ENCODE measurements at places on chromosomes 2 and 18. TPM values are rescaled to one million over a fixed set of nuclear protein-coding genes. Genes with fewer than 3 reads are reported as not detected.

GRCh38 chr2:170377500-170378207, 199.7 kb downstream of the MYO3B start:
- H3K27ac ChIP-seq: no peak overlapping the region
- H3K27me3 ChIP-seq: peaks cover 7% of the 10 kb centered on the region
- no peaks in the 10 kb centered on the region for H3K36me3 ChIP-seq
- H3K4me3 ChIP-seq: no peak overlapping the region

GRCh38 chr2:77391119-77391518, 131.1 kb downstream of the LRRTM4 start:
- no peaks in the 10 kb centered on the region for H3K27me3 ChIP-seq
- no peak overlapping the region for H3K4me3 ChIP-seq
- H3K27ac ChIP-seq: no peak overlapping the region

DNA sequence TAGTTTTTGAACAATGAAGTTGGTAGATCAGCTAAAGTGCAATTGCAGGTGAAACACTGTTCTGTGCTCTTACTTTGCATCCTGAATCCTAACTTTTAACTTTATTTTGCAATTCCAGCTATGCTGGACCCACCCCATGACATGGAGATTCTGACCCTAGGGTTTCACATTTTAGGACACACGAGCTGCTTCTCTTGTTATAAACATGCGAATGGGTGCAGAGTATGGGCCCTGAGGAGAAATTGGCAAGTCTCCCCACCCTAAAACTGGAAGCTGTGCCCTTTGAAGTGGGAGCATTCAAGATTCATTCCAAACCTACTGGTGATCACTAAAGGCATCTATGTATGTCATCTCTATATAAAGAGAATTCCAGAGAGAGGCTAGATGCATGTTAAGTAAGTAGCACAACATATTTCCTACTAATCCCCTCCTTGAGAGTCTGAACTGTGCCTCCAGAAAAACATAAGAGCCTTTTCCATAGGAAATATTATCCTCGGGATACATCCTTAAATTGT, 794.3 kb upstream of the ZEB2 start:
- H3K36me3 ChIP-seq: peaks cover 18% of the 10 kb centered on the region
- no peaks in the 10 kb centered on the region for H3K4me1 ChIP-seq
- no peak overlapping the region for H3K27ac ChIP-seq
- no peak overlapping the region for H3K4me3 ChIP-seq
- peaks cover 1% of the 10 kb centered on the region for H3K27me3 ChIP-seq
- DNase-seq: no peak

DNA sequence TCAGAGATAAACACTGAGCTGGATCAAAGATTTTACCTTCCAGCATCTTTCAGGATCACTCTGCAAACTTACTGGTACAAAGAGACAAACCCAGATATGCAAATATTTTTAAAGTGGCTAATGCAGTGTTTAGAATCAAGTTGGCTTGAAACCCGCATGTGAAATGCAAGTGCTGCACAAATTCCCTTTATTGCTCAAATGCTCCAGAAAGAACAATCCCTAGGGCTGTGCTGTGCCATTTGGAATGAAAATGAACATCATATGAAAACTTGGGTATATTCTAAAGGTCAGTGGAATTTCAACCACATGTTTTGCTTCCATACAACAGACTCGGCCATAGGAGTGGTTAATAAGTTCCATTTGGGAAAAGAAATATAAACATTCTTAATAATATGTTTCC, 139.1 kb downstream of the VWC2L start:
- H3K27ac ChIP-seq: no peak overlapping the region
- DNase-seq: no peak
- H3K36me3 ChIP-seq: no peaks in the 10 kb centered on the region
- no peaks in the 10 kb centered on the region for H3K27me3 ChIP-seq
- H3K4me3 ChIP-seq: no peak overlapping the region
- H3K4me1 ChIP-seq: peaks cover 23% of the 10 kb centered on the region

DNA sequence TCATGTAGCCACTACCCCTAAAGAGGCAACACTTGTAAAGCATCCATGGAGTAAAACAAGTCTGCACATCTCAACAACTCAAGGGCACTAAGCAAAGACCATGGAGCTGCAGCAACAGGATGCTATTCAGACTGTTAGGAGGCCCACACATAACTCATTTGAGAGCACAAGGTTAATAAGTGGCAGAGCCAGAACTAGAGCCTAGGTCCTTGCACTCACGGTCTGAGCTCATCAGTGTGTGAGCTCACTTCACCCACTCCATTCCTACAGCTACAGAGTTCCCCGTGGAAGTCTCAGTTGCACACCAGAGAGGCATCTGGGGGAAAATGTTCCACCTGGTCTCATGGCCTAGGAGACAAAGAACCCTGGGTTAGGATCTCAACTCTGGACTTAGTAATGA, 35.0 kb downstream of the TTC32 start:
- peaks cover 32% of the 10 kb centered on the region for H3K27me3 ChIP-seq
- no peak for DNase-seq

- DNase-seq: peak; percentile 92
- H3K27ac ChIP-seq: peak overlapping the region; percentile 66
- peaks cover 44% of the 10 kb centered on the region for H3K4me1 ChIP-seq
- H3K4me3 ChIP-seq: no peak overlapping the region
- peaks cover 7% of the 10 kb centered on the region for H3K36me3 ChIP-seq
Measured at GRCh38 chr18:8858888-8859511, 153.6 kb downstream of the MTCL1 start.

POTEC gene
- total RNA-seq: not detected

GRCh38 chr18:48072428-48073204, 142.2 kb upstream of the SMAD2 start:
- no peak overlapping the region for H3K27ac ChIP-seq
- H3K27me3 ChIP-seq: peaks cover 60% of the 10 kb centered on the region
- DNase-seq: no peak

All from HFFc6 (cell line).